ENCODE measurements at places on chromosomes 7 and 10.

- DNase-seq = no peak
Measured at GRCh38 chr7:105046414-105046813, 32.4 kb downstream of the KMT2E start.

- no peak for DNase-seq
Measured at GRCh38 chr7:141381794-141382427, 169.3 kb upstream of the AGK start.

DNA sequence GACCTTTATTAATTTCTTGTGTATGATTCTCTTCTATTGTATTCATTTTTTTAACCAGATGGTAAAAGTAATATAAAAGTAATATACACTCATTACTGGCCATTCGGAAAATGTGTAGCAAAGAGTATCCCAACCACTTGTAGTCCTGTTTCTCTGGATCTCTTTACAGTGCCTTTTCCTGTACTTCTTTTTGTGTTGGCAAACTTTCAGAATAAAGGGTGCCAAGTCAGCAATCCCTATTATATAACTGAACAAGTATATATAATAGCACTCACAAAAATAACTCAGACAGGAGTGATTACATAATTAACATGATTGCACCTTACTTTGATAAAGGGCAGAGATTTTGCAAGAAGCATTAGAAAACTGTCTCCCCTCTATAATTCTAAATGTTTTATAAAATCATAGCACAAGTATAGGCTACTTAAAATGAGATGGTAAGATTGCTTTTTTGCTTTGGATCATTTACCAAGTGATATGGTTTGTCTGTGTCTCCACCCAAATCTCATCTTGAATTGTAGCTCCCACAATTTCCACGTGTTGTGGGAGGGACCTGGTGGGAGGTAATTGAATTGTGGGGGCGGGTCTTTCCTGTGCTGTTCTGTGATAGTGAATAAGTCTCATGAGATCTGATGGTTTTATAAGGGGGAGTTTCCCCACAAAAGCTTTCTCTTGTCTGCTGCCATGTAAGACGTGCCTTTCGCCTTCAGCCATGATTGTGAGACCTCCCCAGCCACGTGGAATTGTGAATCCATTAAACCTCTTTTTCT, 41.5 kb upstream of the EPC1 start:
- DNase-seq = no peak

DNA sequence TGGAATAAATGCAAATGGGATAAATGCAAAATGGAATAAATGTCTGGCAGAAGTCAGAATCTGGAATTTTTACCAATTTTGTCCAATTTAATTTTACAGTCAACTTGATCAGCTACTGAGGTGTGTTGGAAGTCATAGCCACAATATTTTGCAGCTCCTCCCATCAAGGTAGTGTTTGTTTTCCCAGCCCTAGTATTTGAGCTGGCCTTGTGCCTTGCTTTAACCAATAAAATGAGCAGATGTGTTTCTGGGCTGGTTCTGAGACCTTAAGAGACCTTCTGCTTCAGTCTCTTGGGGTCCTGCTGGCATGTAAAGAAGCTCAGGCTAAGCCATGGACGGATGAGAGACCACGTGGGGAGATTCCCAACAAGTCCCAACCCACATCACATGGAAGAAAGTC, 42.7 kb upstream of the RSBN1L start:
- no peak for DNase-seq

GRCh38 chr7:14826426-14826825, 76.1 kb downstream of the DGKB start:
- DNase-seq = no peak

GRCh38 chr10:96309628-96310320, 5.5 kb downstream of the DNTT start:
- no peak for DNase-seq

DNA sequence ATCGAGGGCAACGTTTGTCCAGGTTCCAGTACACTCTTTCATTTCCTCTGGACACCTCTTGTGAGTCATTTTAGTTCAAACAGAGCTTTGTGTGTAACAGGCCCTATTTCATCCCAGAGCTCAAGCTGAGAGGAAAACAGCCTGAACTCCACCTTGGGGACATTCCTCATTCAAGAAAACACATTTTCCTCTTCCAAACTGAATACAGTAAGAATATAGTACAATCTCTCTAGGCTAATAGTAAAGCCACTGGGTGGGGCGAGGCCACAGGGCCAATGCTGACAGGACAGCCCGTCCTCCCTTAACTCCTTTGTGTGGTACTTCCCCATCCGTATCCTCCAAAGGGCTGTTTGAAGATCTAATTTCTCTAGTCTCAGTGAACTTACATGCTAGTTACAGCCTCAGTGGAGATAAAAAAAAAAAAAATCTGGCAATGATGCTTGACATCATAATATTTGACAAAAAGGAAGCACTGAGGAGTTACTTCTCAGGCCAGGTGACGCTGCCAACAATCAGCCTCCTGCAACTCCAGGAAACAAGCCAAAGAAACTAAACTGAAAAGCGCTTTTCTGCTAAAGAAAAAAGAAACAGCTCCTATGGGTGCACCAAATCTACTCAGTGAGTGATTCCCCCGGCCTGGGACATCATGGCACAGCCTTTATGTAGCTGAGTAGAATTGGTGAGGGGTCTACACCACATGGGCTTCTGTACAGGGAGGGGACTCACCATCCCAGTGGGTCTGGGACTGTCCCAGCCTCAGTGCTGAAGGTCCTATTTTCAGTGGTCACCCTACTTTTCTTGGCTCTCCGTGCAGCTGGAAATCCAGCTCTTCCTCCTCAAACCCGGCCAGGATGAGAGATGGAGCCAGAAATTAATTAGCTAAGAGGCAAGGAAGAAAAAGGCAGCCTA, 238.2 kb upstream of the NEBL start:
- no peak for DNase-seq

GRCh38 chr10:110103921-110104461, 96.2 kb downstream of the ADD3 start:
- DNase-seq = no peak

All from activated CD8-positive, alpha-beta memory T cell treated with anti-CD3 and anti-CD28 coated beads, Interleukin-2, amount 50 U/mL, for 48 hours (primary cell).